AG20443 (cell line): ENCODE measurements at places on chromosomes 16 and 17.

- DNase-seq, result peak; percentile 32
Observed at GRCh38 chr16:65012357-65012756, 109.5 kb downstream of the CDH11 start.

DNA sequence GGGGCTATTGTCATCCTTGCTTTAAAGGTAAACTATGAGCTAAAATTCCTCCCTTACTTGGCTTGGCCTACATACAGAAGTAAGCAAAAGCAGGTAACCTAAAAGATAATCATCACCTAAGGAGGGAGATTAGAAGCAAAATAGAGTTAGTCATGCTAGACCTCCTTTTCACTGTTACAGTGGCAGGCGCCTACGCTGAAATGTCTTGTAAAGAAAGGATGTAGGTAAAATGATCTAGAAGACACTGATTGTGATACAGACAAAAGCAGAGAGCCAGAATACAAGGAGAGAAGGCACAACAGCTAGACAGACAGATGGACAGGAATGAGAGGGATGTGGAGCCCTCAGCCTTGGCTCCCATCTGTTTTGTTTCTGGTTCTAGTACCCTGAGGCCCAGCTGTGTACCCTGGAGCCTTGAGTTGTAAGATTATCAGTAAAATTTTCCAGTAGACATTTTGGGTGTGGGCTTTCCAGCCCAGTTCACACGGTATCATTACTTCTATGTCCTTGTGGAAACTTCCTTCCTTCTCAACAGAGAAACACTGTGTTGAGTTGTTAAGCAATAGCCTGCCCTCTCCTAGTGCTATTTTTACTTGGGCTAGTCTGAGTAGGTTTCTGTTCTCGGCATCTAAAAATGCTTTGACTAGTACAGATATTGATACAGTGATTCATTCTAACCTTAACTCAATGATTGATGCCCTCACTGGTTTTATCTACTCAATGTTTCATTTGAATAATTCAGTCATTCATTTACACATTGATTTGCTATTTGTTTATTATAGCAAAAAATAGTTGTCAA, 7.7 kb upstream of the C16orf78 start:
- no peak for DNase-seq

DNA sequence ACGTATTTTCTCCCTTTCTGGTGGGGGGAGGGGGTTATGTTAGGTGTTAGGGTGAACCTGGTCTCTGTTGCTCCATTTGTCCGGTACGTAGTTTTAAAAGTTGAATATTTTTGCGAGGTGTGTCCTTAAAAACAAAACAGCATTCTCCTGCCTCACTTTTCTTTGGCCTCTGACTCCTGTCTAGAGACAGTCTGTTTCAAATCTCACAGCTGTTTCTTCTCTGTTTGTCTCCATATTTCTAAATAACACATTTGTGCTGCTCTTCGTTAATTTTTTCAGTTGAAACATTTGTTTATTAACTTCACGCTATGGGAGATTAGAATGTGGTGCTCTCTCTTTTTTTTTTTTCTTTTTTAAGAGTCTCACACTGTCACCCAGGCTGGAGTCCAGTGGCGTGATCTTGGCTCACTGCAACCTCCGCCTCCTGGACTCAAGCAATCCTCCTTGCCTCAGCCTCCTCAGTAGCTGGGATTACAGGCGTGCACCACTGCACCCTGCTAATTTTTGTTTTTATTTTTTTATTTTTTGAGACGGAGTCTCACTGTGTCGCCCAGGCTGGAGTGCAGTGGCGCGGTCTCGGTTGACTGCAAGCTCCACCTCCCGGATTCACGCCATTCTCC, 31.7 kb downstream of the RPA1 start:
- DNase-seq, result no peak

- DNase-seq, result no peak
Observed at GRCh38 chr16:67783353-67783725, 23.0 kb downstream of the RANBP10 start.

GRCh38 chr17:73343739-73344454, 32.1 kb upstream of the CDC42EP4 start:
- no peak for DNase-seq

GRCh38 chr17:38330941-38331411, 12.8 kb downstream of the GPR179 start:
- DNase-seq, result no peak

DNA sequence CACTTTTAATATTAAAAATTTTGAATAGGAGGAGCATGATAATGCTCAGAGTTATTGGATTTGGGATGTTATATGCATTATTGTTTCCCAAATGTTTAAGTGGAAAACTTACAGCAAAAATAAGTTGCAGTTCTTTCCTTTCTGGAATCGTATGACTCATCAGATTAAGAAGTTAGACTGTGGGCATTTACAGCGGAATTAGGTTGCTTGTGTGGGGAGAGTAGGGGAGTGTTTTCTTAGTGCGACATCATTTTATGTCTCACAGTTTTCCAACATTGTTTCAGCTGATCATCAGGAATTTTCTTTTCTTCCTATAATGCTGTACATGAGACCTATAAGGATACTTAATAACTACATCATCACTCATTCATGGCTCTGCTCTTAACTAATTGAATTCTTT, 1631.8 kb downstream of the CDH8 start:
- DNase-seq, result no peak

DNA sequence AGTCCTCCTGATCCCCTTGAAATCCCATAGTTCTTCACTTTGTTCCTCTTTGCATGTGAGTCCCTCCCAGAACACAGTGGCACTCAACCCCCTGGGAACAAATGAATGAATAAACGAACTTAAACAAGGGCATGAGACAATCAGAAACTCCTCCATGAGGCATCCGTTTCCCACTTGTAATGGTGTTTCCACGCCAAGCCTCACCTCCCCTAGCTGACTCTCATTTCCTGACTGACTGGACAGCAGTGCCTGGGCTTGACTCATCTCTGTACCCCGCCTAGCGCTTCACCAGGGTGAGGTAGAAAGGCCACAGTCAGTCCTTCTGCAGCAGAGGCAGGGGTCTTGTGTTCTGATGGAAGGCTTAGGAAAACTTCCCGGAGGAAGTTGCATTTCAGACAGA, 14.2 kb downstream of the KIF1C start:
- peak; percentile 78 for DNase-seq

DNA sequence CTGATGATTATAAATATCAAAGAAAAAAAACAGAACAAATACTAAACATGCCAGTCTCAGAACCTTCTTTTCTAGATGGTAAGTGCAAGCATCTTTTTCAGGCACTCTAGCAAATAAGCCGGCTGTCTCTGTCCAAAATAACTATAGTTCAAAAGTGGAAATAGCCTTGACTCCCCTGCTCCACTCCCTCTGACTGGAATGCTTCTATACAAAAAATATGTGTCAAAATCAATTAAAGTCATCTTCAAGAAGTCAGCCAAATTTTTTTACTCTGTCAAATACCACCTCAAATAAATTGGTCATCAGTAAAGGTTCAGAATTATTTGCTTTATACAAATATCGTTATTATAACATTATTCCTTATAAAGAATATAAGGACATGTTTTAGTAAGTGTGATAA, 83.6 kb downstream of the CACNG1 start:
- DNase-seq, result no peak

GRCh38 chr16:56245197-56245596, 53.9 kb downstream of the GNAO1 start:
- peak; percentile 43 for DNase-seq

- DNase-seq, result no peak
Observed at GRCh38 chr17:62717889-62718288, 90.2 kb downstream of the MARCHF10 start.

- no peak for DNase-seq
Observed at GRCh38 chr17:75267153-75267410, 3.9 kb downstream of the MIF4GD start.

- DNase-seq, result no peak
Observed at GRCh38 chr17:7713782-7714181, 3.8 kb upstream of the DNAH2 start.

DNA sequence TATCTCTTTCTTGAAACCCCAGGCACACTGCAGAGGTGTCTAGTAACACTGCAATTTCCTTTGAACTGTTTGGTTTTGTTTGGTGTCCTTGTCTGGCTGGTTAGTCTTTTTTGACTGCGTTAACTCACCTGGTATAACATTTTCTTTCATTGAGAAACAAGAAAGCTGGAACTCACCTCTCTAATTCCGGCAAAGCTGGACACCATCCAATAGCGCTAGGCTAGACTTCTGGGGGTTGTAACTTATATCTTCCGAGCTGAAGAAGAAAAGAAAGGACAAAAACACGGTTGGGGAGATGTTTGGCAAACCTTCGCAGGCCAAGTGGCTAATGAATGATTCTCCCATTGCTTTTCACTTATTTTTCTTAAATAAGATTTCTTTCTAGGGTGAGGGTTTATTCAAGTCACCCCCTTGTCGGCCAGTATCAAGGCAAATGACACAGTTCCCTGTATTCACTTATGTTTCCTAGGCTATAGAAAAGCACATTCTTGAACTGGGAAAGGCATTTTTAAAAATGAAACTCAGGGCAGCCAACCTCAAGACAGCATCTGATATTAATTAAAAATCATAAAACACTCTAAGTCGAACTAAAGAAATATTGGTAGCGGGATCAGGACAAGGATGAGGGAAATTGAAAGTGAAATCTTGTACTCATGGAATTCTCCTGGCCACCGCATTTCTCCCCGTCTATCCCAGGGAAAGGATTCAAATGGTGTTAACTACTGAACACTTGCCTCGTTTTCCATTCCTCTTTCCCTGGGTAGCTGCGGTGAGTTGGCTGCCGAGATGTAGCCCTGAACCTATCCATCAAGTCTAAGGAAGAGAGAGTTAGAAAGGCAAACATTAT, 95.9 kb upstream of the ZFHX3 start:
- peak; percentile 40 for DNase-seq

DNA sequence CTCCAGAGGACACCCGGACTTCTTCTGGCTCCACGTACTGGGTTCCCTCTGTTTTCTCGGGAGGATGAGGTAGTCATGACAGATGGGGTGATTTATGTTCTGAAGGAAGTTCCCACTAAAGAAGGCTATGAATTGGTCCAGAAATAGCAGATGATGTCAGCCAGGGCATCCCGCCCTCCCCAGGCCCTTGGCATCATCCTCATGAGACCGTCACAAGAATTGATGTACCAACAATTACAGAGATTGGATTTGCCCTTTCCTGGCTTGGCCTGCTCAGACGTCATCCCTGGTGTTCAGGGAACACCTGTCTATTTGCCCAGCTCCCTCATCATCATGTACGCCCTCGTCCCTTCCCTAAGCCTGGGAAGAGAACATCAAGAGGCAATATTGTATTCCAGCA, 102.8 kb upstream of the CCL1 start:
- DNase-seq, result no peak

DNA sequence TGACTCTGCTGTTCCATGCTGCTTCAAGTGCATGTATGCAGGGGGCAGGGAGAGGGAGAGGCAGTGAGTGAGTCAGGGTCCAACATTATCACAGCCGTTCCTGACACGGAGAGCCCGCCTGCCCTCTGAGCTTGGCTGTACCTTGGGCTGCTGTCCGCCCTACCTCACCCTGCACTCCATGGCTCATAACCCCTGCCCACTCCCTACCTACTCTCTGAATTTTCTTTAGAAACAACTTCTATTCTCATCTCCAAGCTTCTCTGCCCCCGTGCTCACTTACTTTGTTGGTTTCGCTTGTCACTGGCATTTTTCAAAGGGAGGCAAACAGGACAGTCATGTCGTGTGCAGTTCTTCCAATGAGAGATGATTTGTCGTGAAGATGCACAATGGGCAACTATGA, 74.4 kb upstream of the TRAP1 start:
- no peak for DNase-seq

GRCh38 chr17:20852239-20852989, 190.4 kb downstream of the USP22 start:
- no peak for DNase-seq

DNA sequence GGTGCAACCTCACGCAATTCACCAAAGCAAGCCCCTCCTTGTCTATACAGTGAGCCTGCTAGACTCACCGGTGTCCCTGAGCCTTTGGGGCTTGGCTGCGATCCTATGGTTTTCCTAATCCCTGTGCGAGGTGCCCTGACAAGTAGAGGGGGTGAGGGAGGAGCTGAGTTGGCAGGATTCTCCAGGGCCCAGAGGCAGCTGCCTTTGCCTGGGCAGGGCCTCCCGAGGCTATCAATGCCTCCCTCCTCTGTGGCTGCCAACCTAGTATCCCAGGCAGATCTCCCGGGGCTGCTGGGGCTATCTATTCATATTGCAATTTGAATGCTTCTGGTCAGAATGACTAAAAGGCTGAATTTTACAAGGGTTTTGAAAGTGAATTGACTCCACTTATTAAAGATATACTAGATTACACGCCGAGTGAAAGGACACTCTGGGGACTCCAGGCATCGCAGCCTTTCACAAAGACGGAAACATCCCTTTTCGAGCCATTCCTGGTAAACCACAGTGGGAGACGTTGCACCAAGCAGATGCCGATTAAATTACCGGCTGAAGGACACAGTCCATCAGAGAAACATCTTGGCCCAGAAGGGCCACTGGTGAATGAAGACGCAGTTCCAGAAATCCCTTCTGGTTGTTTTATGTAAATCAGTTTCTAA, 11.3 kb upstream of the PITPNM3 start:
- DNase-seq, result no peak

- no peak for DNase-seq
Observed at GRCh38 chr17:79936050-79936449, 96.8 kb upstream of the CBX4 start.

DNA sequence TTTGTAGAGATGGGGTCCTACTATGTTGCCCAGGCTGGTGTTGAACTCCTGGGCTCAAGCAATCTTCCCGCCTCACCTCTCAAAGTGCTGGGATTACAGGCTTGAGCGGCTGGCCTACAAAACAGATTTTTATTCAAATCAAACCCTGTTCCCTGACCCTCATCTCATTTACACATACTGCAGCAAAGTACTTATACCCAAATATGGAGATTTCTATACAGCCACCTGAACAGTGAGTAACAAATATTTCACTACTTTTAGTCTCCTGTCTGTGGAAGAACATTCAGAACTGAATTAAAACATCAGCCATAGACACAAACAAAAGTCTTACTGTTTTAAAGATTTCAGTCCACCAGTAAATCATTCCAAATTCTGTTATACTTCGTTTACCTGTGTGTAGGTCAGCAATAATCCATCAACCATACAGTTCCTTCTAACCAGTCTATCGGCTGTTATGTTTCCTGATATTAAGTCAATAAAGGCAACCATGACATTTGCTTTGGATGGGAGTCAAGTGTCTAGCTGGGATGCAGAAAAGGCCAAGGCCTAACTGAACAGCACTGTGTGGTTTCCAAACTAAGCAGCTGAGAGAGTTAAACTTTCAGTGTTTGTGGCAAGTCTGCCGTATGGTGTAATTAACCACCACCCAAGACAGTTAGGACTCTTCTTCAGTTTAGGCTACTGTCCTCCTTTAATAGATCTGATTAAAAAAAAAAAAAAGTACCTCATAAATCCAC, 22.3 kb downstream of the ERN1 start:
- no peak for DNase-seq

GRCh38 chr16:56318827-56319140, 106.6 kb downstream of the AMFR start:
- DNase-seq, result no peak

DNA sequence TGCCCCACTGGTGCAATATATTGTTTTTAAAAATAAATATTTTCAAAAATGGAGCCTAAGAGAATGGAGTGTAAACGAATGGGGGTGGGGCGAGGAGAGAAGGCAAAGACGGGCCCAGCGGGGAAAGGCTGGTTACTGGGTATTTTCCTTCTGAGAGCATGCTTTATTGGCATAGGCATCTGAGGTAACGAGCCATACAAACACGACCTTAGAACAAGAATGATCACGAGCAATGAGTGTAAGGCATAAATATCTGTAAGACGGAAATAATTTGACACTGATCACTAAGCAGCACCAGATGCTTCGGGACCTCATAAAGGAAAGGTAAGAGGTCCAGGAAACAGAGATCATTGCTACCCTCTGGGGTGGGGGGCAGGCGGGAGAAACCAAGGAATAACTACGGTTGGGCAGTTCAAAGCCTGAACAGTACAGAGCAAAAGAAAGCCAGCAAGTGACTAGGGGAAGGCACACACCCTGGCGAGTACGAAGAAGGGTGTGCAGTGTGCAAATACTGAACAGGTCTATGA, 959 bp downstream of the SSH2 start:
- DNase-seq, result peak; percentile 24
